ENCODE measurements at places on chromosomes 7 and 10.

DNA sequence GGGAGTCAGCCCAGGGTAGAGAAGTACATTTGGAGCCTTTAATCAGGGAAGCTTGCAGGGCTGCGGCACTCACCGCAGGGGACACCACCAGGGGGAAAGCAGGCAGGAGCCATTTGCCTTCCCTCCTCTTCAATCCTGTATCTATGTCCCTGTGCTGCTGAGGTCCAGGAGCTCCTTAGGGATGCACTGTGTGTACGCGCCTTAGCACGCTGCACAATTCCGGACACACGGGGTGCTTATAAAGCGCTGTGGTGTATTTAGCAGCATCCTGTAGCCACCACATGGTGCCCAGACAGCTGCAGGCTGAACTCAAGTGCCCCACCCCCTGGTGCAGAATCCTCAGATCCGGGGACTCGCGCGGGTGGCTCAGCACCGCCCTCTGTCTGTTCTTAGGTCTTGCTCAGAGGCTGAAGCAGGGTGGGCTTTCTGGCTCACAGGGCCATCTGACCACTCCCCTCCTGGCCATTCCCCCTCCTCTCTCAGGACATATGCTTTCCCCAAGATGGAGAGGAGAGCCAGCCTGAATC, 421.4 kb downstream of the SDK1 start:
- DNase-seq, result no peak

- DNase-seq, result no peak
Measured at GRCh38 chr10:44419790-44420549, 35.1 kb upstream of the CXCL12 start.

GRCh38 chr10:72692744-72692993, 726 bp downstream of the MCU start:
- DNase-seq, result no peak

DNA sequence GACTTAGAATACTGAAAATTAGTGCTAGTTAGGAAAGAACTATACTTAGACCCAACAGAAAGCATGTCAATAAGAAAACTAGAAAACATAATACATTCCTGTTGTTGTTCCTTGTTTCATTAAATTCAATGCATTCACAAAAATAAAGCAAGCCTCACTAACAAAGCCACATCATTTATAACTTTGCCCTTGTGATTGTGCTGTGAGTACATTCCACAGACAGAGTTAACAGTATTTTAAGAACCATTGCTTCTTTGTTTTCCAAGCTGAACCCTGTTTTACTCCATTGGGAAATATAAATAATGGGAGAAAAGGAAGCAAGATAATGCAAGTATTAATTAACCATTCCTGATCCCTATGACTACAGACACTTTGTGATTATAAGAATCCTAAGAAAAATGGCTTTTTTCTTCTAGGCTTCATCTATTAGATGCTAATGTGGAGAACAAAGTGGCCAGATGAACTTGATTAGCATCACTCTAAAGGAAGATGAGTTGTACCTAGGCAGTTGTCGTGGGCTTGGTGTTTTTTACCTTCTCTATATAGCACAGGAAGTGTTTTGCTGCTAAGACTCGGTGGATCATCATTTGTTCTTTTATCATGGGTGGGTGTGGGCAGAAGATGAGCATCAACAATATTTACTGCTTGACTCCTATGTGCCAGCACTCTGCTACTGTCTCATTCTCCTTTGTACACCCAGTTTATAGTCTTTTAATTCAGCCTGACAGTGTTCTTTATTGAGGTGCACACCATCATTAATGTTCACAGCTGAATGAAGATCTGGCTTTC, 34.2 kb upstream of the ZNRF2 start:
- DNase-seq, result no peak

GRCh38 chr7:28700790-28701203, 257.3 kb downstream of the TRIL start:
- DNase-seq, result no peak

GRCh38 chr7:141477865-141478264, 73.3 kb upstream of the AGK start:
- DNase-seq, result no peak

GRCh38 chr7:34848670-34849069, 188.6 kb downstream of the DPY19L1 start:
- no peak for DNase-seq

DNA sequence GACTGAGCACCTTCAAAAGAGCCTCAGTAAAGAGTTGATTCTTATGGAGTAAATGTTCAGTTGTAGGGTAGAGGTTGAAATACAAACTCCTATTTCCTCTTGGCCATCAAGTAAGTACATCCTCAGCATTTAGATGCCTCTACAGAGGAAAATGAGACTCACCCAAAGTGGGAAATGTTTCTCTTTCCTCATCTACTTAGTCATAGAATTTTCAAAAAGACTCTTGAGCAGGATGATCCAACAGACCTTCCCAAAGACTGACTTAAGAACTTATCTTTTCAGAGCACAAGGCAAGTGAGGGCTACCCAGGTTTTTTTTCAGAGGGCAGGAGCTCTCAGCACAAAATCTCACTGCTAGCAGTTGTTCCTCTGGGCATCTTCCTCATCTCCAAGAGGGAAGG, 449.1 kb downstream of the KCNMA1 start:
- DNase-seq, result no peak

DNA sequence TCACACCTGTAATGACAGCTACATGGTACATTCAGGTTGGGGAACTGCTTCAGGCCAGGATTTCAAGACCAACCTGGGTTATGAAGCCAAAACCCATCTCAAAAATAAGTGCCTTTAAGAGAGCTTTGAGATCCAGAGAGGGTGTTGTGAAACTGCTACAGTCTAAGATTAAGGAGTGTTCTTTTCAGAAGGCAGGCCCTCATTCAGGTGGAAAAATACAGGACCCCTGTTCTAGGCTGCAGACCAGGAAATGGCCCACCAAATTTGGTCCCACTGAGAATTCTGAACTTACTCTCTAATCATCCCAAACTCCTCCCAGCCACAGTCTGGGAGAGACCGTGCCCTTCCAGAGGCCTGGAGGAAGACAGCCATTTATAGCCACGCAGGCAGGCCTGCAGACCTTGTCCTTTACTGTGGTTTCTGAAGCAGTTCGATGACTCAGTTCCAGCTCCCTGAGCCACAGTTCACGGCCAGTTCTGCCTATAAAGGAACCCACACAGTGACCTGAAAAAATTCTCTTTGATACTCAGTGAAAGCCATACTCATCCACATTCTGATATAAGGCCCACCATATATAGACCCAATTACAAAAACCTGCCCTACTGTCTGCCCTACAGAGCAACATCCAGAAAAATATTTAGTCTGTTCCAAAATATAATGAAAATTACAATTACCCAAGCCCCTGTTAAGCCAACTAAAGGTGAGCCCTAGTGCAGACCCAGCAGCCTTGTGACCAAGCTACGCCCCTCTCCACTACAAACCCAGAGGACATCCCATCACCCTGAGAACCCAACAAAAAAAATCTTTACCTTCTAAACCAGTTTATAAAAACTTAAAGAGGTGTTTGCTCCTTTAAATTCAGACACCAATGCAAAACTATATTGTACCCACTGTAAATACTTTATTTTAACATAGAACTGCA, 21.2 kb downstream of the ZNF680 start:
- DNase-seq, result no peak

GRCh38 chr10:43846187-43846680, 197.6 kb upstream of the ZNF32 start:
- no peak for DNase-seq

DNA sequence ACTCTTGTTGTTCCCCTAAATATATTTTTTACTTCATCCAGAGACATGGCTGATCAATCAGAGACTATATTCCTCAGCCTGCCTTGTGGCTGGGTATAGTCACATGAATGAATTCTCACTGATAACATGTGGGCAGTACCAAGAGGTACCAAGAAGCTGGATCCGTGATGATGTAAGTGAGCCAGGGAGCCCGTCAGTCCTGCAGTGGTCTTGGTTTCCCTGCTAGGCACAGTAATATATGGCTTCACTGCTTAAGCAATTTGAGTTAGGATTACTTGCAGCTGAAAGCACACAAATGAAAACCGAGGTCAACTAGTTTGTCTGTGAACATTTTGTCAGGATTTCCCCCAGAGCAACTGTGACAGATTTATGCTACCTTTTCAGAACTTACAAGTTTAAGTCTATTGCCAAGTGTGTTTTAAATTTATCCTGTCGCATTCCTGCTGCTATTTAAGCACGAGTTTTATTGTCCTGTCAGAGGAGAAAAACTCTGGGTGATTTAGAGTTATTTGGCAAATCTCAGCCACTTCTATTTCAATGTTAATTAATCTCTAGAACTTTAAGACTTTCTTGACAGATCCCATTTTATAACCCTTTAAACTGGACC, 381.8 kb downstream of the PHF14 start:
- no peak for DNase-seq

DNA sequence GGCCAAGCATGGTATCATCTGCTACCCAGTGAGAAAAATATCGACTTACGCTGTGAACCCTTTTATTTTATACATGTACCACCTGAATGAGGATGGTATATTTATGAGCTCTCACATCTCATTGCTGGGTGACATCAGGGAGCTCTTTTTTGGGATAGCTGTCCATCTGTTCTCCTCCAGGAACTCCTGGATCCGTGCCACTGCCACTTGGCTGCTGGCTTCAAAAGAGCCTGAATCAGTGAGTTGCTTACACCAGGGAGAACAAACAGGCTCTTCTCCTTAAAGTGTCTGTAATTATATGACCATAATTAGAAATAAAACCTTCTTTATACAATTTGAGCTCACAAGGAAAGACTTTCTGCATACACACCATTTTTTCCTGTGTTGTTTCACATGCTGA, 106.2 kb downstream of the KAT6B start:
- no peak for DNase-seq

GRCh38 chr7:2631946-2632732, at the start of gene TTYH3:
TTYH3 (plus strand) TSS chr7:2631986; CDS start chr7:2632156, 170 bp downstream.
- DNase-seq, result no peak

GRCh38 chr7:55253188-55253587, 111.9 kb upstream of the LANCL2 start:
- no peak for DNase-seq

- no peak for DNase-seq
Measured at GRCh38 chr10:92965314-92965713, 95.3 kb upstream of the CYP26C1 start.

- DNase-seq, result no peak
Measured at GRCh38 chr7:107613948-107614347, 33.9 kb downstream of the BCAP29 start.

GRCh38 chr7:24885716-24886115, 94.3 kb downstream of the OSBPL3 start:
- DNase-seq, result no peak

- no peak for DNase-seq
Measured at GRCh38 chr7:67518580-67518979, 521.9 kb downstream of the TYW1 start.

- no peak for DNase-seq
Measured at GRCh38 chr10:79266543-79267312, 80.5 kb upstream of the PPIF start.

DNA sequence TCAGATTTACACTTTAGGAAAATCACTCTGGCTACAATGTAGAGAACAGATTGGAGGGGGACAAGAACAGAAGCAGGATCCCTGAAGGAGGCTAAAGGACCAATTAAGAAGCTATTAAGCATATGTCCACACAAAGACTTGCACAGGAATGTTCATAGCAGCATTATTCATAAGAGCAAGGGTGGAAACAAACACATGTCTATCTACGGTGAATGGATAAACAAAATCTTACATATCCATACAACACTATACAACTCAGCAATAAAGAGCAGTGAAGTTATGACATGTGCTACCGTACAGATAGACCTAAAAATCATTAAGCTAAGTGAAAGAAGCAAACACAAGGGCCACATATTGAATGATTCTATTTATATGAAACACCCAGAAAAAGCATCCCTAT, 10.4 kb downstream of the CHCHD3 start:
- no peak for DNase-seq

- DNase-seq, result no peak
Measured at GRCh38 chr10:128416231-128416630, 290.0 kb upstream of the MKI67 start.

DNA sequence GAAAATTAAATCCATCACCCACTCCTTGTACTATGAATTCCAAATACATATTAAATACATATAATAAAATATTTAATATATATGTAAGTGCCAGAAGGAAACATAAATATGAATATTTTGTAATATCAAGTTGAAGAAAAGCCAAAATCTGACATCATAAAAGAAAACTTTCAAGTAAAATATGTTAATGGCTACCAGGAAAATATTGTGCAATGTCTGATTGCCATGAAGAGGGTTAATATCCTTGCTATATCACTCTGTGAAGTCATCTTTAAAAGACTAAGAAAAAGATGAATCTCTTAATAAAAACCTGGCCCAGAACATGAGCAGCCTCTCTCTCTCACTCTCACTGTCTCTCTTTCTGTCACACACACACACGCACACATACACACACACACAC, 130.2 kb downstream of the EGFR start:
- no peak for DNase-seq

GRCh38 chr7:99253369-99253768, 19.3 kb upstream of the MYH16 start:
- DNase-seq, result no peak

GRCh38 chr7:20447021-20447650, 116.4 kb downstream of the ITGB8 start:
- no peak for DNase-seq

DNA sequence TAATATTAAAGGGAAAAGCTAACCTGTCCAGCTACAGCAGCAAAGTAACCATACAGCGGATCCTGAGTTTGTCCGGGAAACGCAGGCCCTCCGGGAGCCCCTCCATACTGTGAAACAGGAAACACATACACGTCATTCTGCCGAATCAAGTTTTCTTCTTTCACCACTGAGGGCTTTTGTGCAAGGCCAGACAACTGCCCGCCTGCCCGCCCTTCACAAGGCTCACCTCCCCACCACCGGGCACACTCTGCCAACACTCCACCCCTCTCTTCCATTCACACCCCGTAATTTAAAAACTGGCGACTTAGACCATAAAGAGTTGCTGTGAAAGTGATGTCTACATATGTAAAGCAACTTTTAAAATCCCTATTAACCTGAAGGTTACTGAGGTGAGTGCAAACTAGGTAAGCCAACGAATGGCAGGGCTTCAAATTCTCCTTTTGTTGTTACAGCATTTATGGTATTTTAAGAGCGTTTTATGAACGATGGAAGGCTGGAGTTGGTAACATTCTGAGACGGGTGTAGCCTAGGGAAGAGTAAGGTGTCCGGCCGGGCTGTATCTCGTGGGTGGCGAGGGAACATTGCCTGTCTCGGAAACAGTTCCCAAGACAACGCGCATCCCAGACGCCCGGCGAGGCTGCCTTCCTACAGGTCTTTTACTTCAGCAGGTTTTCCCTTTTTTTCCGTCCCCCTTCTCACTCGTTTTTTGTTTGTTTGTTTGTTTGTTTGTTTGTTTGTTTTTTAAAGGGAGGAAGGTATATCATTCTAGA, 817 bp downstream of the SRI start:
- DNase-seq, result no peak

GRCh38 chr7:31261341-31261740, 79.2 kb downstream of the NEUROD6 start:
- DNase-seq, result no peak

Measured in esophagus squamous epithelium (tissue), 5 donors.